T-helper 1 cell (primary cell): ENCODE measurements at places on chromosomes 1 and 21.

DNA sequence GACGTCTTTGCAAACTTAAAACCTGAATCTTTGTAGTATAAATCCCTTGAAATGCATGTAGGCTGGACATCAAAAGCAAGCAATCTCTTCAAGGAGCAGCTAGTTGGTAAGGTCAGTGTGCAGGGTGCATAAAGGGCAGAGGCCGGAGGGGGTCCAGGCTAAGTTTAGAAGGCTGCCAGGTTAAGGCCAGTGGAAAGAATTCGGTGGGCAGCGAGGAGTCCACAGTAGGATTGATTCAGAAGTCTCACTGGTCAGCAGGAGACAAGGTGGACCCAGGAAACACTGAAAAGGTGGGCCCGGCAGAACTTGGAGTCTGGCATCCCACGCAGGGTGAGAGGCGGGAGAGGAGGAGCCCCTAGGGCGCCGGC, 390 bp upstream of the PCSK9 start:
- DNase-seq = no peak

DNA sequence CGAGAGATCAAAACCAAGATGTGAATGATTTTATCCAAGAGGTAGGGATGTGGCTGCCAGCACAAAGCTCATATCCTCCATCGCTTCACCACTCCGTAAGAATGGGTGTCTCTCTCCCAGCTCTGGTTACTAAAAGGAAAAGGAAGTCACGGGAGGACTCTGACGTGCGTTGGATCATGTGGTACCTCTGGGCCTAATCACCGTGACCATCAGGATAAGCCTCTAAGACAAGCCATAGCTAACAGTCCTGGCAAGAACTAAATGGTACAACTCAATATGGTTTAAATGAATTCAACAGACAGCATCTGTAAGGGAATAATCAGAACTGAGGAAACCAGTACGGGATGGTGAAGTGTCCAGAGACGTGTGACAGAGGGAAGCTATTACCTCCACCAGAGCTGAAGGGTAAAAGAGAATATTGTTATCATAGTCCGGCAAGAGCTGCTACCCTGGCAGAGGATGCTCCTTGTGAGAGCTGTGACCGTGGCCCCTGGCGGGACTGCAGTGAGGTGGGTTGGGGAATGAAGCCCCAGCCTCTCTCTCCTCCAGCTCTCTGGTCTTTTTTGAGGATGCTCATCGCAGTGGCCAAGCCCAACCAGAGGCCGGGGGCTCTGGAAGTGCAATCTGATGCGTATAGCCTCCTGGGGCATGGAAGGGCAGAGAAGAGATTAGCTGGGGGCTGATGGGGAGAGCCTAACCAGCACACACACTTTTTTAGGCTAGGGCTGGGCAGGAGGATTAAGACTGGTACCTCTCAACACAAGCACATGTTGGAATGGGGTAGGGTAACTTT, 54.2 kb downstream of the KIAA1614 start:
- DNase-seq = no peak

DNA sequence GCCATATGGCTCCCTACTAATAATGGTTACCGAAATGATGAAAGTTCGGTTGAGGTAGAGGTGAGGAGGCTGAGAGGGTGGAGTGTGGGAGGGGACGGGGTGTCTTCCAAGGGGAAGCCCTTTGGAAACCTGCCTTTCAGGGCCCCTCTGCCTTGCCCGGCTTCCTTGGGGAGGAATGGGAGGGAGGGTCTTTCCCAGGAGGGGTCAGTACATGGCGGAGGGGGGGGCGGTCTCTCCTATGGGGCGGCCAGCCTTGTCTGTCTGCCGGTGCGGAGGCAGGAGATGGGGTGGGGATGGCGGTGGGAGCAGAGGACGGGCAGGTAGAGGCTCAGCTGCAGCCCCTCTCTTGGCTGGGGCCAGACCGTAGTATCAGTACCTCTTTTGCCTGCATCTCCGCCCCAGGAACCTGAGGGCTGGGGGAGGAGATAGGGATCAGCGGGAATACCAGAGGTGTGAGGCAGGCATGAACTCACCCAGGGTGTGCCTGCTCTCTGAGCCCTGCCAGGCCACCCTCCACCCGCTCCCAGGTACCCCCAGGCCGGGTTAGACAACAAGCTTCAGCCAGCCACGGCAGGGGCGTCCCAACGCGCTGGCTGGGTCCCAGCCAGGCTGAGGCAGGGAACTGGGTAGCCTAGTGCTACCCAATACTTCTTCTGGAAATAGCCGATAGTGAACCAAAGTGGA, 79.4 kb upstream of the POU3F1 start:
- DNase-seq = no peak

DNA sequence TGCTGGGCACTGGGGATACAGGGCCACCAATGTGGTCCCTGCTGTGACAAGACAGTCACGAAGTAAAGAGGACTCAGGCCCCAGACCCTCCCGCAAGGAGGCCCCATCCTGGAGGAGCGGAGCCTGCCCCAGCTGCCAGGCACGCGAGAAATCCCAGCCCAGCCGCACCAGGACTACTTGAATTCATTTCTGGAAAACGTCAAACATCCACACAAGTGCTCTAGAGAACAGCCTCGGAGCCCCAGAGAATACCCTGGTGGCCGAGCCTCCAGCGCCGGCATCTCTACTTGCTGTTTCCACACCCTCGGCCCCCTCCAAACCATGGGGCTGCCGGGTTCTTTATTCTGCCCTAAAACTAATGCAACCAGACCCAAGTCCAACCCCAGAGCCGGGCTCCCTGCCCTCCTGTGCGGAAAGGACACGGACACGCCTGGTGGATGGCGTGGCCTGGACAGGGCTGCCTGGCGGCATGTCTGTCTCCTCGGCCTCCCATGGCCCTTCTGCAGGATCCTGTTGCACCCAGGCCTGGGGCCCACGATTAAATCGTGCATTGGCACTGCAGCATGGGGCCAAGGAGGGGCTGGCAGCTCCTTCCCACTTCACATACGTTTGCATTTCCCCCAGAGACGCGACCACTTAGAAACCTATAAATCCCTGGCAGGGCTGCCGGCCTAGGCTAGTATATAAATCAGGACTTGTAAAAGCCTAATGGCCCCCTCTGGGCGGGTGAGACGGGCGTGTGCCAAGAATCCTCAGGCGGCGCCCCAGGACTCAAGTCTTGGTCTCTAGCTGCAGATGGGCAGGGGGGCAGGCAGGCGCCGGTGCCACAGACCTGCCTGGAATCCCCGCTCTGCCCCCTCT, 41.2 kb downstream of the DMRTB1 start:
- DNase-seq = no peak

DNA sequence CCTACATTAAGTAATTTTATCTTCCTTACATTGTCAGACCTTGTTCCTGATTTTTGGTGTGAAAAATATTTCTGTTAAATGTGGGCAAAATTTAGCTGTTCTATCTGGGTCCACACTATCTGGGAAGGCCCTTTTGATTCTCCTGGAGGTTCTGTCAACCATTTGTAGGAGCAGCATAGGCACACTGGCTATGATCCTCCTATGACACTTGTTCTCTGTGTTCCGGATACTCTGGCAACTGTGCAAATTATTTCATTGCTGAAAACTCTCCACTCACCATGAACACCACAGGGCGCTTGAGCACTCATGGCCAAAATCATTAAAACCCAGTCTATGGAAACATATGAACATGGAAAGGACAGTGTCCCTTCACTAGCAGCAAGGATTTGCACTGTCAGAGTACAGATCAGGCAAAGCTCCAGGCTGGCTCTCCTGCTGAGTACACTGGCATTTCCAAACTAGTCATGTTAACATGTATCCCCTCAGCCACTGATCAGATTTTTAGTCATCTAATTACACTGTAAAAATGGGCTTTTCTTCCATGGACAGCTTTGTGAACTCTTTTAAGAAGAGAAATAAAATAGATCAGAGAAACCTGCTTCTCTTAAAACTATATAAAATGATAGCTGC, 43.9 kb upstream of the SGIP1 start:
- DNase-seq = no peak

- DNase-seq = no peak
Measured at GRCh38 chr21:19844334-19844733, 1153.9 kb upstream of the NCAM2 start.

- DNase-seq = no peak
Measured at GRCh38 chr21:41406340-41406739, 19.7 kb upstream of the MX1 start.

DNA sequence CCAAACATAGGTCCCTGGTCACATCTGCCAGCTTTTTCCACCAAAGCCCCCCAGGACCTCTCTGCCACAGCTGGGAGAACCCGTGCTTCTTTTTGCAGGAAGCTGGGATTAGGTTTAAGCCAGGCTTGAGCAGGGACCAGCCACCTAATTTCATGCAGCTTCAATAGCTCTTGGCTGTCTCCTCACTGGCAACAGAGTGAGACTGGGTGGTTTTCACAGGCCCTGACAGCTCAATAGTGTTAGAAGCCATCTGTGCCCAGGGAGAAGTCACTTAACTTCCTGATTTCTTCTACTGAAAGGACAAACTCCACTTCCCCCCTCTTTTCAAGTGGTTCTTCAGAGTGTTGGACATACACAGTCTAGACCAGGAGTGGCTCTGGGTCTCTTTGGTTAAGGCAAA, 20.4 kb upstream of the SRSF4 start:
- DNase-seq = no peak
